Inflammatory macrophage treated with lipopolysaccharide for 1 hour (primary cell): ENCODE measurements at places on chromosomes 6 and 20.

- DNase-seq, result no peak
Measured at GRCh38 chr20:38888059-38888831, 38.0 kb upstream of the FAM83D start.

DNA sequence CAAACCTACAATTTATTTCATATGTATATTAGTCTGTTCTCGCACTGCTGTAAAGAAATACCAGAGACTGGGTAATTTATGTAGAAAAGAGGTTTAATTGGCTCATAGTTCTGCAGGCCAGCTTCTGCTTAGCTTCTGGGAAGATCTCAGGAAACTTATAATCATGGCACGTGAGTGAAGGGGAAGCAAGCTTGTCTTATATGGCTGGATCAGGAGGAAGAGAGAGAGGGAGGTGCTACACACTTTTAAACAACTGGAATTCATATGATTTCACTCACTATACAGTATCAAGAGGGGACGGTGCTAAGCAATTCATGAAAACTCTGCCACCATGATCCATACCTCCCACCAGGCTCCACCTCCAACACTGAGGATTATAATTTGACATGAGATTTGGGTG lies 29.9 kb downstream of the PHACTR2 start:
- DNase-seq, result peak; percentile 46

DNA sequence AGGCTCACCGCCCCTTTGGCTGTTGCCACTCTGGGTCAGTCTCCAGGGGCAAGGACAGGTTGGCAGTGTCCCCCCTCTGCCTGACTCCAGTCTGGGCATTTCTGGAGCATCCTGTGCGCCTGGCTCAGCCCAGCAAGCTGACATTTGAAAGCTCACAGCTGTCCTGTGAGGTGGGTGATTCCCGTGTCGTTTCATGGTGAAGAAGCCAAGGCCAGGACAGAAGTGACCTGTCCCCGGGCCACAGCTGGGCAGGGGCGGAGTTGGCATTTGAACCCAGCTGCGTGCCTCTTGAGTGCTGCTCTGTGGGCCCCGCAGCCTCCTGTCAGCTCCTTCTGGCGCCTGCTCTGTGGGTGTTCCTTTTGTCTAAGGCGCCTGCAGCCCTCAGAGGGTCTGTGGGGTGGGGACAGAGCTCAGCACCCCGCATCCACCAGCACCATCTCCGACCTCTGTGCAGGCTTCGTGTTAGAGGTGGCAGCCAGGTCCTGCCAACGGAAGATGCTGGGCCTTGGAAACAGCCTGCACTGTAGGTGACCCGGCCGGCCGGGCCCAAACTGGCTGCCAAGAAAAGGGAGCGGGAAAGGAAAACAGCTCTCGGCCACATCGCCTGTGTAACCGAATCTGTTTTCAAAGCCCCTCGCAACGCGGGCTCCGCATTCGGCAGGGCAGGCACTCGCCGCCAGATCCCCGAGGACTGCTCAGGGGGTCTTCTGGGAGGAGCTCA lies 5.8 kb upstream of the GATA5 start:
- DNase-seq, result no peak

GRCh38 chr6:127855542-127856159 lies 45.2 kb downstream of the THEMIS start:
- no peak for DNase-seq

DNA sequence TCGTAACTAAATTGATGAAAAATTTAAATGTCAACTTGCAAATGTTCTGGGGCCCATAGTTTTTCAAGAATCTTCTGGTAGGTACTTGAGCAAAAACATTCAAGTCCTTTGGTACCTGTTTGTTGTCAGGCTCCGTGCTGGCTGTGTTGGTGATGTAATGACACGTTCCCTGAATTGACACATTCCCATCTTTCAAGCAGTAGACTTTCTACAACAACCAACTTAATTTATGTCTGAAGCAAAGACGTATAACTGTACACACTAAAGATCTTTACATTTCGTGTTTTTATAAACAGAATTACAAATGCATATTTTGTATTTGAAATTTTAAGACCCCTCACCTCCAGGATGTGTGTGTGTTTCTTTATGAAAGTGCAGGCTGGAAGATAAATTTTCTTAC lies 49.5 kb downstream of the NCOA3 start:
- no peak for DNase-seq

- DNase-seq, result no peak
Measured at GRCh38 chr20:63036291-63036690, 29.5 kb upstream of the BHLHE23 start.

GRCh38 chr6:25329161-25329817 lies 50.1 kb downstream of the CARMIL1 start:
- peak; percentile 28 for DNase-seq

GRCh38 chr6:139446138-139446715 lies 71.8 kb upstream of the CITED2 start:
- no peak for DNase-seq

GRCh38 chr6:99349171-99350141 lies at the start of gene FAXC:
FAXC (minus strand) TSS chr6:99349674; CDS start chr6:99349372, 302 bp downstream.
- DNase-seq, result no peak

- no peak for DNase-seq
Measured at GRCh38 chr20:62413025-62413570, 6.0 kb upstream of the CABLES2 start.

DNA sequence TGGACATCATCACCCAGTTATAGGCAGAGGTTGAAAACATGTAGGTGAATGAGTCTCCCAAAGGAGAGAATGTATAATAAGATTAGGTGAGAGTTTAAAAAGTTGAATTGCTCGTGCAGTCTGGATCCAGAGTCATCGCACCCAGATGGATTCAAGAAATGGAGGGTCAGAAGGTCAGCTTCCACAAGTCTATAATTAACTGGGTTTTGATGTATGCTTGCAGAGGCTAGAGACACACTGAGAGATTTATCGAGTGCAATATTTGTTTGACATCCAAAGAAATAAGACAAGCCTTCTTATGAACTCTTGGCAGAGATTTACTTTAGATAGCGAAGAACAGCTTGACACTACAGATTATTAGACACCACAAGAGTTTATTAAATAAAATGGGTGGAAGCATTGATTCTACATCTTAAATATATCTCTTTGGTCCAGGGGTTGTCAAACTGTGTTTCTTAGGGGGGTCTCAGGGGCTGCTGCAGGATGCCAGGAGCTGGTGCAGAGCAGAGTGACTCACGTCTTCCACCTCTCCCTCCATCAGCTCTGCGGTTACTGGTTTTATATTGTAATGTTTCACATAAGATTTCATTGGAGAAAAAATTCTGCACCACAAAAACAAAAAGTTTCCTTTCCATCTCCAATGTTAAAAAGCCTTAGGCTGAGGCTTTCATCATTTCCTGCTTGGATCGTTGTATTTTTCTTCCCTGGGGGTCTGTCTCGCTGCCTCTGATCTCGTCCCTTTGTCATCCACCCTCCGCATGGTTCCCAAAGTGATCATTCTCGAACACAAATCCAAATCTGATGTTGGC lies 176.2 kb upstream of the AHI1 start:
- no peak for DNase-seq

DNA sequence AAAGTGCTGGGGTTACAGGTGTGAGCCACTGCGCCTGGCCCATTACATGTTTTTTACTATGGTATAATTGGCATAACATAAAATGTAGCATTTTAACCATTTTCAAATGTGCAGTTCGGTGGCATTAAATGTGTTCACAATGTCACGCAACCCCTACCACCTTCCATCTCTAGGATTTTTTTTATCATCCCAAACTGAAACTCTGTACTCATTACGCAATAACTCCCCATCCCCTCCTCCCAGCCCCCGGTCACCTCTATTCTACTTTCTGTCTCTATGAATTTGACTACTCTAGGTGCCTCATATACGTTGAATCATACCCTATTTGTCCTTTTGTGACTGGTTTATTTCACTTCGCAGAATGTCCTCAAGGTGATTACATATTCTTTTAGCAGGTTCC lies 233.1 kb upstream of the ARID1B start:
- DNase-seq, result no peak

GRCh38 chr6:21414065-21414464 lies 179.5 kb upstream of the SOX4 start:
- DNase-seq, result no peak

DNA sequence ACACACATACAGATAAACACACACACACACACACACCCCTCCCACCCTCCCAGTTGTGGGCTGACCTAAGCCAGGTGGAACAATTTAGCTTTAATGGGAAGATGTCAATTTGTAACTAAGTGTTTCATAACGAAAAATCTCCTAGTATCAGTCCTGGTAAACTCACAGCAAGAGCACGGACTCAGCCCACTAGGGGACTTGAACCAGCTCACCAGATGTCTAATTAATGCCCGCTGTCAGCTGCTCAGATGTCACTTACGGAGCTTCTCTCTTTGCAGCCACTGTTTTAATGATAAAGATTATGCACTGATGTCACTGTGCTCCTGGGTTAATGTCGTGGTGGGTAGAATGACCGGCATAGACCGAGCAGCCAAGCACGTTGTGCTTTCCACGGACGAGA lies 116.6 kb upstream of the INSM1 start:
- no peak for DNase-seq

- DNase-seq, result no peak
Measured at GRCh38 chr6:69801225-69801624, 4.4 kb upstream of the LMBRD1 start.

DNA sequence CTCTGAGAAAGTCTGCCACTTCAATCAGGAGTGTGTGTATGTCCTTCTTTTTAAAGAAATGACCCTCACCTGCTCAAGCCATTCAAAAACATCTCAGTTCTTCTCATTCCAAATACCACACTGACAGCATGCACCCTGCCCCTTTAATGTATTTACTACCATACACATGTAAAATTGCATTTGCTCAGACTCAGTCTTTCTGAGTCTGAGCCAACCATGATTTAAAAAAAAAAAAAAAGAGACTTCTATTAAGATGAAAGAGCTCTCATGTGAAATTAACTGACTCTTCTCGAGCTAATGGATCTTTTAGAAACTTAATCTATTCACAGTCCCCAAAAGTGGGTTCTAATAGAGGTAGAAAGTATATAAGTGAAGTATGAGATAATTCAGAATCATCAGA lies 1.4 kb upstream of the FILIP1 start:
- no peak for DNase-seq

DNA sequence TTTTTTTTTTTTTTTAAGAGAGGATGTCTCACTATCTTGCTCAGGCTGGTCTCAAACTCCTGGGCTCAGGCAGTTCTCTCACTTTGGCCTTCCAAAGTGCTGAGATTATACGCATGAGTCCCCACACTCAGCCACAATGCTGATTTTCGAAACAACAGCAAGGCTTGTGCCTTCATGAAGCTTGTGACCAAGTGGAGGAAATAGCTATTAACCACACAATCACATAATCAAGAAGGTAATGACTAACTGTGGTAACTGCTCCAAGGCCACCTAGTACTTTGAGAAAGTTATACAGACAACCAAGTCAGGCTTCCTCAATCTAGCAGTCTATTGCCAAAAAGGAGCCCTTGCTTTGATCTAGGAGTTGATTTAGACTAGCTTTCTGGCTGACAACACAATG lies 46.3 kb downstream of the SOD2 start:
- DNase-seq, result no peak

- no peak for DNase-seq
Measured at GRCh38 chr6:16802071-16802470, 40.8 kb upstream of the ATXN1 start.

DNA sequence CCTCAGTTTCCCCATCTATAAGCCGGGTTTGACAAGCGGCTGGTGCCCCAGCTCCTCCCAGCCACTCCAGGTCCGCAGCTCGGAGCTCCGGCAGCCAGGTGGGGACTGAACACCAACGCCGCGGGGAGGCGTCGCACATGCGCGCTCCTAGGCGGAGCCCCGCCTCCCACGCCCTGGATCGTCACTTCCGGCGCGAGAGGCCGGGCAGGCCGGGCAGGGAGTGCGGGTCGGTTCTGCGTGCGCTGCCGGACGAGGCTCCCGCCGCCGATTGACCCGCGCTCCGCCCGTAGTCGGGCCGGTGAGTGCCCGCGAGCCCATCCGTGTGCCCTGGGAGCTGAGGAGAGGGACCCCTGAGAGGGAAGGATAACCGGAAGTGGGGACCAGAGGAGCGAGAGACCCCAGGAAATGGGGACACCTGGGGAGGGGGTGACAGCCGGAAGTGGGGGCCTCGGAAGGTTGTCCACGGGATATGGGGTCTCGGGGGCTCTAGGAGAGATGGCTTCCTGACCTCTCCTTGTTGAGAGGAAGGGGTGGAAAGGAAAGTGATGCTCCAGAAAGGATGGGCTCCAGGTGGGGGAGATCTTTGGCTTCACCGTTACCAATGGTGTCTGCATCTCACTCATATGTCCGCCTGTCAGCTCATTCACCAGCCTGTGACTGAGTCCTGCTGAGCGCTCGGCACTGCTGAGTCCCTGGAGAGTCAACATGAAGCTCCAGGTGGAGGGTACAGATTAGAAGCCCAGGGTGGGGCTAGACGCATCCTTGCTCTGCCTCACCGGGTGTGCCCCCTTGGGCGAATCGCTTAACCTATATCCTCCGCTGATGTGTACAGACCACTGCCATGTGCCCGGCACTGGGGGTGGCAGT lies at the start of gene TTPAL:
Gene TTPAL, plus strand, starts transcription at position 181 of the 867 bp plus-strand sequence. CDS start 4,126 bp downstream, outside the sequence.
- peak; percentile 74 for DNase-seq

DNA sequence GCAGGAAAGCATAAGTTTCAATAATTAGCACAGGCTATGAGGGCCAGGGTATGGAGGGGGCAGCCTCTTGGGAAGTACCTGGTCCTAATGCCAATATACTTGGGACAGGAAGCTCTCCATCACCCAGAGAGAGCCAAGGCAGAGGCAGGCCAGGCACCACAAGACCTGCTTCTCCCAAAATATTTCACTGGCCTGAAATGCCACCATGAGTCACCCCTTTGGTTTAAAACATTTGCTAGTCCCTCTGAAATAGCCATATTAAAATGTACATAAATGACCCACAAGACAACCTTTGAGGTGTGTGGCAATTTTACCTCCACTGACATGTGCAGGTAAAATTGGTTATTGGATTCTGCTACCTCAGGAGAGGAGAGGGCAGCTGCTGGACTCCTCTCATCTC lies 23.4 kb upstream of the SCUBE3 start:
- DNase-seq, result no peak

GRCh38 chr6:37116326-37116725 lies 53.6 kb upstream of the PIM1 start:
- no peak for DNase-seq

DNA sequence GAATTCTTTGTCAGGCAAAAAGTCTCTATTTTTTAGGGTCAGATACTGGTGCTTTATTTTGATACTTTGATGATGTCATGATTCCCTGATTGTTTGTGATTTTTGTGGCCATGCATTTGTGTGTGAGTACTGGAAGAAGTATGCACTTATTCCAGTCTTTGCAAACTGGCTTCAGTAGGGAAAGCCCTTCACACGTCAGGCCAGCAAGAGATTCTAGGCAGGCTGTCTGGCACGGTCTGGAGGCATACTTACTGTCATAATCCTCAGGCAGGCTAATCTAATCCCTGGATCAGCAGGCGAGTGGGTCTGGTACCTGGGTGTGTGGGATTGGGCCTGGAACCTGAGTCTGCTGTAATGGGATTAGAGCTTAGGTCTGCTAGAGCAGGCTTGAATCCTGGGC lies 391.8 kb upstream of the MMS22L start:
- DNase-seq, result no peak

DNA sequence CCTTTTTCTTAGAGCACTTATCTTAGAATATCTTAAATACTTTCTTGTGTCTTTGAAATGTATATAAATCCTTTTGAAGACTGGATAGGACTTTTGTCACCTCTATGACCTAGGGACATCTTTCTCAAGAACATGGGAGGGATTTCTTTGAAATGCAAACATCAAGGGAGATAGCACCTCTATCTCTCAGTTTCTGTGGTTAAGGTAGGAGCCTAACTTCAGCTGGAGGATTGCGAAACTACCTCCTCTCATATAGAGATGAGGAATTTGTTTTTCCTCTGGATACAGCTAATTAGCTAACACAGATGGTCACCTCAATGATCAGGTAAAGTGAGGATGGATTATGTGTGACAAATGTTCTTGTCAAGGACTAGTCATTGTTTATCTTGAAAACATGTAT lies 631.3 kb upstream of the IMPG1 start:
- DNase-seq, result no peak
